ENCODE measurements at places on chromosomes 1 and 21. TPM values are rescaled to one million over a fixed set of nuclear protein-coding genes. Genes with fewer than 3 reads are reported as not detected.

TMEM50B gene
- total RNA-seq, result 21.5 TPM

DNA sequence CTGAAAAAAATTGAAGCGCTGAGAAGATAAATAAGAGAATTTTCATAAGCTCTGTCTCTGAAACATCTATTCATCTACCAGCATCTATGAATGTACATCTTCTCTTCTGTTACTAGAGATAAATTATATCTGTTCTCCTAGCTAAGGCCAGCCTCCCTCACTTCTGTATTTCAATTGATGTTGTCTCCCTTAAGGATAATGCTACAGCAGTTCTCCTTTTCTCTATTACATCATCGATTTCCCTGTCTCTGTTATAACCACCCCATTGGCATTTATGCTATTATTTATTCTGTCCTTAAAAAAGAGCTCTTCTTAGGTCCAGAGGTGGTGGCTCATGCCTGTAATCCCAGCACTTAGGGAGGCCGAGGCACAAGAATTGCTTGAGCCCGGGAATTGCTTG lies 42.9 kb upstream of the TMCO2 start:
- DNase-seq, result no peak
- H3K36me3 ChIP-seq, result peaks cover 9% of the 10 kb centered on the region
- H3K27me3 ChIP-seq, result no peaks in the 10 kb centered on the region

DNA sequence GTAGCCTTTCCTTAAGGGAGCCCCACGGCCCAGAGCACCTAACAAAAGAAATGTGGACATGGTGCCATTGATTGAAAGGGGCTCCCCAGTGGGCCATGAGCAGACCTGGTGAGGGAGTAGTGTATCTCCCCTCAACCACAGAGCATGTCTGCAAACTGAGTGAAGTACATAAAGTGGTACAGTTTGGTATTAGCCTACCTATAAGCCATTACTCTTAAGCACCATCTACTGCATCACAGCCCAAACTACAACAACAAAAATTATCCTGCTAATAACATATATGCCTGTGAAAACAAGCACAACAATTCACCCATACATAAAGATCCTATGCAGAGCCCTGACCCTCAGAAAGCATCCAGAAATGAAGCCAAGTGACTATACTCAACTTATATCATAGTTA lies 407.8 kb downstream of the PTPRC start:
- H3K4me3 ChIP-seq, result no peak overlapping the region
- no peak overlapping the region for H3K27ac ChIP-seq
- no peaks in the 10 kb centered on the region for H3K36me3 ChIP-seq
- no peaks in the 10 kb centered on the region for H3K4me1 ChIP-seq
- no peak for DNase-seq
- H3K27me3 ChIP-seq, result no peaks in the 10 kb centered on the region

DNA sequence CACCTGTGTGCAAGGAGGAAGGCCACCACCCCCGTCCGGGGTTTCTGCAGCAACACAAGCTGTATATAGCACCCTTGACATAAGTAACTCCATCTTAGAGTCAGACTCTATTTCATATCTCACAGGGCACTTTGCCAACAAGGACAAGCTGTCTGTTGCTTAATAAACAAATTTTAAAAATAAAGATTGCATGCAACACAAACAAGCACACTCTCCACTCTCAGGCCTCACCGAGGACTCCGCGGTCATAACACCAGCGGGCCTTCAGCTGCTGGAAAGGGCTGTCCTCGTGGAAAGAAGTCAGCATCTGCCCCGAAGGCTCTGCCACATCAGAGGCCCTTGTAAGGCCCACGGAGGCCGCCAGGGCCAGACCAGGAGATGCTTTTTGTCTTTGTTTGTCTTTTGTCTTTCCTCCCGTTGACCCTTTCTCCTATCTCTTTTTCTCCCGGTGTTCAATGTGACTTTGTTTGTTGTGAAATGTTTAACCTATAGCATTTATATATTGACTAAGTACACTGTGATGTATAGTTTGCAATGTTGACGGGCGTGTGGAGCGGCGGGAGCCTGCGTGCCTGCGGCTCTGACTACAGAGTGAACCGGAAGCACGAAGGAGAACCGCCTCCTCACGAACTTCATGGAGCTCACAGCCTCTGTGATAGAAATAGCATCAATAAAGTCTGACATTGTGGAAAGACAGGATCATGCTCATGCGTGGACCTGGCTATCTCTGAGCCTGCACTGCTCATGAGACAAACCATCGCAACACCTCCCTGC lies 24.1 kb downstream of the MEGF6 start:
- no peaks in the 10 kb centered on the region for H3K27me3 ChIP-seq
- no peaks in the 10 kb centered on the region for H3K36me3 ChIP-seq
- no peak for DNase-seq
- peaks cover 10% of the 10 kb centered on the region for H3K4me1 ChIP-seq
- no peak overlapping the region for H3K4me3 ChIP-seq
- H3K27ac ChIP-seq, result no peak overlapping the region

DNA sequence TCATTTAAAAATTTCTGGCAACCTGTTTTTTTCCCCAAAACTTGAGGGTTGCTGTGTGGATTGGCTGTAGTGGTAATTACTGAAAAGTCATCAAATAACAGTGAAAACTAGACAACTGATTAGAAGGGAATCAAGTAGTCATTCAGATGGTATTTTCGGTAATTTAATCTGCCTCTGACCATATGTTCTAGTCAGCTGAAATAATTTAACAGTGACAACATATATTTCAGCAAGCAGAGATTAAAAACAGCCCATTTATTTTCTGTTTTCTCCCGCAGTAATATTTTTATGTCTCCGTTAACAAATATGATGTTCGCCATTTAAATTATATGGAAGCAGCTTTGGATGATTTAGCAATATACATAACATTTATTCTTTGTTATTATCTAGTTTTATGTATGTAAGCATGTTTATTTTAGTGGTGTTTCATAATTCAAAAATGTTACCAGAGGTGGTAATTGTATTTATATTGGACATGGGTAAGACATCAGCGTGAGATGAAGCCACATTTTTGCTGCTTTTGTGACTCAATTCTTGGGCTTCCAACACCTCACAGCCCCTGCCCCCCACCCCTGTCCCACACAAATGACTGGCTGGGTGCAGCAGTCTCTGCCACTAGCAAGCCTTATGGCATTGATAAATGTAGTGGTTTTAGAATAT lies 104.4 kb downstream of the GALNT2 start:
- H3K4me3 ChIP-seq, result no peak overlapping the region
- no peak for DNase-seq
- no peaks in the 10 kb centered on the region for H3K36me3 ChIP-seq
- peaks cover 13% of the 10 kb centered on the region for H3K4me1 ChIP-seq
- no peak overlapping the region for H3K27ac ChIP-seq
- H3K27me3 ChIP-seq, result no peaks in the 10 kb centered on the region

- DNase-seq, result no peak
- no peak overlapping the region for H3K4me3 ChIP-seq
- no peaks in the 10 kb centered on the region for H3K27me3 ChIP-seq
- H3K4me1 ChIP-seq, result peaks cover 16% of the 10 kb centered on the region
- no peaks in the 10 kb centered on the region for H3K36me3 ChIP-seq
- no peak overlapping the region for H3K27ac ChIP-seq
Measured at GRCh38 chr1:93671099-93671621, 10.5 kb downstream of the BCAR3 start.

DNA sequence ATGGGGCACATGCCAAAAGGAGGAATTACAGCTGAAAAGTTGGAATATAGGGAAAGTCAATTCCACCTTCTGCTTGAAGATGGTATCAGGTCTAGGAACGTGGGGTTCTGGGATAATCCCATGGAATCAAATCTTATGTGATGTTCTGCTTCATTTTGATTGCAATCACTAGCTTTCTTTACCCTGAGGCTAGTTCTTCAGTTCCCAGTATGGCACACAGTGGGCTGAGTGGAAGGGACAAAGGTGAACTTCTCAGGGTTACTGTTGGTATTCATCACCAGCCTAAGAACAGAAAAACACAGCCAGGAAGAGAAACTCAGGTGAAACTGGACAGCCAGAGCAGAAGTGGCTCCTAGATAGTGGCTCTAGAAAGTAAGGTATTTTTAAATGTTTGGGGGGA lies 117.8 kb downstream of the TNFSF18 start:
- no peaks in the 10 kb centered on the region for H3K27me3 ChIP-seq
- H3K36me3 ChIP-seq, result no peaks in the 10 kb centered on the region
- no peak for DNase-seq
- H3K4me1 ChIP-seq, result no peaks in the 10 kb centered on the region
- H3K4me3 ChIP-seq, result no peak overlapping the region
